Activated CD4-positive, alpha-beta T cell treated with anti-CD3 and anti-CD28 coated beads for 48 hours (primary cell): ENCODE measurements at places on chromosomes 6 and 20.

- DNase-seq = no peak
Measured at GRCh38 chr6:15874821-15875220, 212.0 kb upstream of the DTNBP1 start.

GRCh38 chr20:38152621-38153221 lies 12.3 kb downstream of the TGM2 start:
- DNase-seq = peak; percentile 55

GRCh38 chr20:21241406-21241805 lies 61.7 kb upstream of the XRN2 start:
- no peak for DNase-seq

DNA sequence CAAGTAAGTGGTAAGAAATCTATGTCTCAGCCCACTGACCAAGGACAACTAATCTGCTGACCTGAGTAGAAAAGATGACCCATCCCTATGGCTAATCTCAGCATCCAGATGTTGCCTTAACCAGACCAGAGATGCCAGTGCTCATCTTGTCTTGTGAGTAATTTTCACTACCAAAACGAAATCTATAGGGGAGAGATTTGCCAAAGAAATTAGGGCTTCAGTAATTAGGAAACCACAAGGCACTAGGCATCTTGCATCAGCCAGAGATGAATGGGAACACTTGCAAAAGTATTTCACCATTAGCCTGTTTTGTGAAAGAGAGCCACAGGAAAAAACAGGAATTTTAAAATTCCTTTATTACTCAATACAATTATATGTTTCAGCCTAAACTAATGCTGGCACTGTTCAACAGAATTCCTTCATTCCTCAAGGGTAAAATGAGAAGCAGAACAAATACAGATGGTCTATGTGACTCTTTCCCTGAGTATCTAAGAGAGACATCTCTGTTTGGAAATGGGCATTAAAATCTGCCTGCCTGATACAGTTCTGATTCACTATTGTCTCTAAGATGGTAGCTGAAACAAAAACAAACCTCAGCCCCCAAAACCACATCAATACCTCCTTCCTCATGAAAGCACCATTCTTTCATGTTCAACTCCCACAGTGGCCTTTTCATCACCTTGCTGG lies 87.8 kb downstream of the GMDS start:
- peak; percentile 15 for DNase-seq

GRCh38 chr20:43766385-43766784 lies 39.6 kb upstream of the GTSF1L start:
- no peak for DNase-seq

- no peak for DNase-seq
Measured at GRCh38 chr6:53119772-53120409, 28.8 kb downstream of the GCM1 start.

DNA sequence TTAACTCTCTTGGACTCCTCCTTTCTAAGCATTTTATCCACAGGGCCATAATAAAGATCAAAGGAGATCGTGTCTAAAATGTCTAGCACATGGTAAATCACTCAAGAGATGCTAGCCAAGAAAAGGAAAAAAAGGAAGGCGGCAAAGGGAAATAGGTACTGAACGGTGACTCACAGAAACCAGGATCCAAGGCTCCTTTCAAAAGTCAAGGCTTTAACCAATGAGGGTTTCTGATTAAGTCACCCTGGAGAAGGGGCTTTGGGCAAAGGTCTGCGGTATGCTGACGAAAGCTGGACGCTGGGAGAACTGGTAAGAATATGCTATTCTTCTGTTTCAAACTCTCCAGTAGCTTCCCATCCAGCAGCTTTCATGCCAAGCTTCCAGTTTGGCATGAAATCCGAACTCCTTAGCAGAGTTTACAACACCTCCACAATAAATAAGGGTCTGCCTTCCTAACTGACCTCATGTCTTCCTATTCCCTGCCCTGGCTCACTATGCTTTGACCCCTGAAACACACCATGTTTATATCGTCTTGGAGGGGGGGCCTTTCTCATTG lies 1.0 kb downstream of the TOMM34 start:
- peak; percentile 32 for DNase-seq

GRCh38 chr6:150667359-150667758 lies 67.7 kb downstream of the PLEKHG1 start:
- no peak for DNase-seq

DNA sequence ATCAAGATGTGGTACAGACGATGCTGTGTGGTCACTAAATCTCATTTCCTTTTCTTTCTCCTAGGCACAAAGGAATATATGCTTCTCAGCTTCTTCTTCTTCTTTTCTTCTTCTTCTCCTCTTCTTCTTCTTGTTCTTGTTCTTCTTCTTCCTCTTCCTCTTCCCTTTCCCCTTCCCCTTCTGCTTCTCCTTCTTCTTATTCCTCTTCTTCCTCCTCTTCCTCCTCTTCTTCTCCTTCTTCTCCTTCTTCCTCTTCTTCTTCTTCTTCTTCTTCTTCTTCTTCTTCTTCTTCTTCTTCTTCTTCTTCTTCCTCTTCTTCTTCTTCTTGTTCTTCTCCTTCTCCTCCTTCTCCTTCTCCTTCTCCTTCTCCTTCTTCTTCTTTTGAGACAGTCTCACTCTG lies 190.4 kb upstream of the DTNBP1 start:
- no peak for DNase-seq
